ENCODE measurements at places on chromosomes 13 and 19.

DNA sequence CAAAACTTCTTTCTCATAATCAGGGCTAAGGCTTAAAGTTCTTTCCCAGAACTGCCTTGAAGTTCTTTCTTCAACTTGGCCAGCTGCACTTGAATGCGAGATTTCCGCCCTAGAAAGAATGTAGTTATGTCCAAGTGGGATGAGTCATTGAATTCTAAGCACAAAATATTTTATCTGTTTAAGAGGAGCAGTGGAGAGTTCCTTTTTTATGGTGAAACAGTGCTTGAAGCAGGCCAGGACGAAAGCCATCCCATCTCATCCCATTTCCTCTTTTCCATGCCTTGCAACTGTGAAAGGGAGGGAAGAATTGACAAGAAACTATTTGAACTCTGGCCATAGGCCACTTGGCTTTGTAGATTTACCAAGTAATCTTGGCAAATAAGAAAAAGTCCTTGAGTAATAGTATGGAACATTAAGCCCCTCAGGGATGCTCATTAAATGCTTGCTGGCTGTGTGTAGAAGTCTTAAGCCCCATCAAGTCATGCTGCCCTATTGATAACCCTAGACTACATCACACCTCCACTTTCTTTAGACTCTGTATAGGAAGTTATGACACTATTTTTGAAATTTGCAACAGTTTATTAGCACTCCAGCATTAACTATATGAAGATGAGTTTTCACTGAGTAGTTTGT lies 174.5 kb downstream of the KCTD12 start:
- DNase-seq, result peak; percentile 93

- no peak for DNase-seq
Observed at GRCh38 chr19:3664879-3665642, 35.2 kb downstream of the PIP5K1C start.

DNA sequence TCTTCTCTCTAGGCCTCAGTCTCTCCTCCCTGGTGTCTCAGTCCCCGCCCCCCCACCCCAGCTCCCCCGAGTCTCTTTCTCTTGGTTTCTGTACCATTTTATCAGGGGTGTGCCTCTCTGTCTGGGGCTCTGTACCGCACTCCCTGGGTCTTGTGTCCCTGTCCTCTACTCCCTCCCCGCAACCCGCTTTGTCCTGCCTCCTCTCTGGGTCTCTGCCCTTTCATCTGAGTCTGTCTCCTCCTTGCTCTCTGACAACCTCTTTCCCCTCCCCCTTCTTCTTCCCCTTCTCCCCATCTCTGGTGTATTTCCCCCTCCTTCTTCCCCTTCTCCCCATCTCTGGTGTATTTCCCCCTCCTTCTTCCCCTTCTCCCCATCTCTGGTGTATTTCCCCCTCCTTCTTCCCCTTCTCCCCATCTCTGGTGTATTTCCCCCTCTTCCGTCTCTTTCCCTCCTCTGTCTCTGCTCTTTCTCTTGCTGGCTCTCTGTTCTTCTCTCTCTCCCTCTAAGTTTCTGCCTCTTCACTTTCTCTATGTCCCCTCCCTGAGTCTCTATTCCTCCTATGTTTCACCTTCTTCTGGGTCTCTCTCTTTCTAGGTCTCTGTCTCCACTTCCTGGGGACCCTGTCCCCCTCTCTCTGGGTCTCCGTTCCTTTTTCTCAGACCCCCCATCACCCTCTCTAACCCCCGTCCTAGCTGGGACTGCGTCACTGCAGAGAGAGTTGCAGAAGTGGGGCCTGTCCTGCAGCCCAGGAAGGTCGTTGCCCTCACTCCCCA lies 2.2 kb upstream of the KCNC3 start:
- DNase-seq, result no peak

DNA sequence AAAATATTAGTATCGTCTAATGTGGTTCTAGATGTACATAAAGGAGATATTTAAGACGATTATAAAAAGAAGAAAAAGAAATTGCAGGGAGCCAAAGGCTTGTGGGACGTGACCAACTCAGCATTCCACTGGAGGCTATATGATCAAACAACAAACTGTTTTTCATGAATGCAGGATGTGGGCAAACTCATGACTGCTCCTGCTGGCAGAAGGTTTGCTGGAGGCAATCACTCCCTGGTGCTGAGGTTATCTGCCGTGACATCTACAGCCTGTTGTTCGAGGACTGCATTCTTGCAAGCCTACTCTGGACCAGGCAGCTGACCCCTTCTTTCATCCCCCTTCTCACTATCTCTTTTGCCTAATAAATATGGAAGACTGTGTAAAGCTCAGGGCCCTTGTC lies 518.1 kb downstream of the UQCRFS1 start:
- DNase-seq, result peak; percentile 56

DNA sequence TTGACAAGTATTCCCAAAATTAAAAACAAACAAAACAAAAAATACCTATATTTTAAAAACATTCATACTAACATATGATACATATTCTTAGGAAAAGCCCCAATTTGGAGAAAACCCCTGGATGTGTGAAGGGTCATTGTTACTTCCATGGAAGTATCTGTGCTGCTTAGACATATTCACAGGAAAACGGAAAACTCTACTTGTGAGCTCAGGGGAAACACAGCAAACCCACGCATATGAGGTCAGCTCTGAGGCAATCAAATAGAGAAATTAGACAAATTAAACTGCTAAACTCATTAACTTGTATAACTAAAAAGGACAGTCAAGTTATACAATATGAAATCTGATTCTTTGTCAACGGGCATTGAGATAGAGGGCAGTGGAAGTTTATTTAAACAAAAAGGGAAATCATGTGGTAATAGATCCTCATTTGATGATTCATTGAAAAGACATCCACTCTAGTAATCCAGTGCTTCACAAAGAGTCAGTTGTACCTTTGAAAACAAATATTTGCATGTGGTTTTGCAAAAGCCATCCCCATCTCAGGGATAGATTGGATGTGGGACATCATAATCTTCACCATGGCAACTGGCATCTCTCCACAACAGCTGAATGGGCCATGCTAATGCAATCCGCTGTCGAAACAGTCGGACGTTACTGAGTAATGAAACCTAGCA lies 423.4 kb downstream of the ITGBL1 start:
- DNase-seq, result peak; percentile 51

- no peak for DNase-seq
Observed at GRCh38 chr13:79406597-79406908, 498 bp upstream of the RBM26 start.
